ENCODE measurements at places on chromosomes 11 and 22.

DNA sequence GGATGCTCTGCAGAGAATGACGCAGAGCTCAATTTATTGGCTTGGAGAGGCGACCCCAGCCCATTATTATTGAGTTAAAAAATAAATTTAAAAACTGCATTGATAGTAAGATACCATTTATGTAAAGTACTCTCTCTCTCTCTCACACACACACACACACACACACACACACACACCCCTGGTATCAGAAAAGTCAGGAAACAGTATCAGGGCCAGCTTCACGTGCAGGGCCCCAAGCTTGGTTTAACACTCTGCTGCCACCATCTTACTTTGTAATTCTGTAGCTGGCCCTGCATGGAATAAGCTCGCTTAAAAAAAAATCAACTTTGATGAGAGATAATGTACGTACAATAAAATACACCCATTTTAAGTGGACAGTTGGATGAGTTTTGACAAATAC is 59.8 kb upstream of the CD5 start:
- no peak for DNase-seq

GRCh38 chr11:103358251-103358650 is 249.0 kb downstream of the DYNC2H1 start:
- DNase-seq: no peak

- DNase-seq: no peak
Observed at GRCh38 chr11:119626871-119627270, 102.1 kb downstream of the NECTIN1 start.

DNA sequence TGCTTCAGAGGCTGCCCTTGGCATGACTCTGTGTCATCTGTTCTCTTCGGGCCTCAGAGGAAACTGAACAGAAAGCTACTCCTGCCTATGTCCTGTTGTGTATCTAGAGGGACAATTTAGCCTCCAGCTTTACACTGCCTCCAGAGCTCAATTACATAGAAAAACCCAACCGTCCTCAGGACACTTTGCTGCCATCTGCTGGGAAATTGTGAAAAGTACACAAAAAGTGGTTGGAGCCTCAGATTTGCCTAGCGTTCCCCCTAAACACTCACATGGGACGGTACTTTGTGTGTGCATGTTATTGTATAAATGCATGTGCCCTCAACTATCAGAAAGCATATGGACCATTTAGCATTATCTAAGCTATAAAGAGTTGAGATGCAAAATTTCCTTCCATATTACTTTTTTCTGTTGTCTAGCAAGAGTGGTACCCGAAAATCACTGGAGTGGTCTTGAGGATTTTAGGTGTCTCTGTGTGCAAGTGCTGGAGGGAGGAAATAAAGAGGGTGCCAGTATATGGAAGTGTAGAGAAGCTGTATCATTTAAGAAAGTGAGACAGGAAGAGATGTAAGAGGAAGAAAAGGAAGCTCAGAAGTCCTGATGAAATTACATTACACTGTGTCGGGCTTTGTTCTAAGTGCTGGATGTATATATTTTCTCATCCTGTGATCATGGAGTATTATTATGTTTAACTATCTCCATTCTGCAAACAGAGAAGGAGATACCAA is 8.7 kb upstream of the MS4A4E start:
- DNase-seq: peak; percentile 20

- no peak for DNase-seq
Observed at GRCh38 chr11:120546312-120547205, 35.0 kb downstream of the GRIK4 start.

DNA sequence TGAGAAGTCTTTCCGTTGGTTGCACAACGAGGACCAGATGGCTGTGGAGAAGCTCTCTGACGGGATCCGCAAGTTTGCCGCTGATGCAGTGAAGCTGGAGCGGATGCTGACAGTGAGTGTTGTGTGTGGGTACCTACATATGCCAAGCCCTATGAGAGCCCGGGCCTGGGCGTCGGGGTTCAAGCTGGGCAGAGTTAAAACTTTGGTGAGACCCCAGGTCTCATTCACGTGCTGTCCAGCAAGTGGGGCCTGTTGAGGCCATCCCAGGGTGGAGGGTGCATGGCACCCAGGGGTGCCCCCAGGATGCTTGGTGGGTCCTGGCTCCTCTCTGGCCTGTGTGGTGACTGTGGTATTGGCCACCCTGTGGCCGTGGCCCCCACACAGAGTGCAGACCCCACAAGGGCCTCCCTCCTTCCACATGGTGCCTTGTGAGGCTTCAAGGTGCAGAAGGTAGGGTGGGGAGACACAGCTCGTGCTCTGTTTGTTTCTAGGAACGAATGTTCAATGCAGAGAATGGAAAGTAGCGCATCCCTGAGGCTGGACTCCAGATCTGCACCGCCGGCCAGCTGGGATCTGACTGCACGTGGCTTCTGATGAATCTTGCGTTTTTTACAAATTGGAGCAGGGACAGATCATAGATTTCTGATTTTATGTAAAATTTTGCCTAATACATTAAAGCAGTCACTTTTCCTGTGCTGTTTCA is 12.8 kb downstream of the GATD1 start:
- no peak for DNase-seq

GRCh38 chr11:62682518-62682917 is 3.6 kb upstream of the UBXN1 start:
- DNase-seq: no peak

GRCh38 chr11:109223451-109223850 is 198.5 kb upstream of the C11orf87 start:
- DNase-seq: no peak

Measured in AML-193 (cell line).